ENCODE measurements at places on chromosomes 6 and 20. TPM values are rescaled to one million over a fixed set of nuclear protein-coding genes. Genes with fewer than 3 reads are reported as not detected.

Gene MAFB
- total RNA-seq: 0.15 TPM

Gene GRM1
- 0.03 TPM for total RNA-seq

Gene TGM3
- total RNA-seq: 0.05 TPM

Gene RALY
- total RNA-seq: 126 TPM

Gene C2
- 0.20 TPM for total RNA-seq

Gene STX7
- 20.3 TPM for total RNA-seq

Gene AKAP7
- 3.4 TPM for total RNA-seq

Gene RFX6
- not detected for total RNA-seq

Gene TAF11
- 18.9 TPM for total RNA-seq

Gene KIF13A
- total RNA-seq: 17.5 TPM

Gene DAAM2
- total RNA-seq: 0.20 TPM

Gene CRISP1
- total RNA-seq: not detected

Gene TMEM30A
- 38.4 TPM for total RNA-seq

Gene EPB41L2
- 32.9 TPM for total RNA-seq

Gene COL11A2
- 0.92 TPM for total RNA-seq

Gene BEND6
- total RNA-seq: 1.1 TPM

Gene PI3
- 2.9 TPM for total RNA-seq

Gene DYNLT2
- 0.49 TPM for total RNA-seq

Gene GPR63
- 0.50 TPM for total RNA-seq

Gene FAM83B
- 0.02 TPM for total RNA-seq

Gene RCAN2
- not detected for total RNA-seq

Data from A549 treated with AZD2906 at 1 μM for 4 hours (cell line).